ENCODE measurements at places on chromosomes 6 and 20.

GRCh38 chr6:164296411-164296810, 881.9 kb downstream of the QKI start:
- no peak for DNase-seq

- DNase-seq = no peak
These were observed 22.5 kb downstream of the SHLD1 start for GRCh38 chr20:5772704-5773103.

- no peak for DNase-seq
These were observed 58.4 kb downstream of the GJA10 start for GRCh38 chr6:89952686-89953085.

DNA sequence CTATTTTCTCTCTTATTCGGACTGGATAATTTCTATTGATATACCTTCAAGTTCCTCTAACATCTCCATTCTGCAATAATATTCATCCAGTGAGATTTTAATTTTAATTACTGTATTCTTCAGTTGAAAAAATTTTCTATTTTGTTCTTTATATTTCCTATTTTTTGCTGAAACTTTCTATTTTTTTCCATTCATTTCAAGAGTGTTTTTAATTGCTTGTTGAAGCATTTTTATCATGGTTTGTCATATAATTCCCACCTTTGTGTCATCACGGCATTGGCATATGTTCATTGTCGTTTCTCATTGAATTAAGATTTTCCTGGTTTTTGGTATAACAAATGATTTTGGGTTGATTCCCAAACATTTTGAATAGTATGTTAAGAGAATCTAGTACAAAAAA, 214.9 kb upstream of the HDDC2 start:
- no peak for DNase-seq

GRCh38 chr6:29487131-29487530, 625 bp downstream of the MAS1L start:
- no peak for DNase-seq
